NCI-H524 treated with DMSO at 0.1 percent for 48 hours (cell line): ENCODE measurements at places on chromosomes 1 and 21.

GRCh38 chr1:30662291-30662840 lies 61.0 kb downstream of the MATN1 start:
- DNase-seq: no peak

DNA sequence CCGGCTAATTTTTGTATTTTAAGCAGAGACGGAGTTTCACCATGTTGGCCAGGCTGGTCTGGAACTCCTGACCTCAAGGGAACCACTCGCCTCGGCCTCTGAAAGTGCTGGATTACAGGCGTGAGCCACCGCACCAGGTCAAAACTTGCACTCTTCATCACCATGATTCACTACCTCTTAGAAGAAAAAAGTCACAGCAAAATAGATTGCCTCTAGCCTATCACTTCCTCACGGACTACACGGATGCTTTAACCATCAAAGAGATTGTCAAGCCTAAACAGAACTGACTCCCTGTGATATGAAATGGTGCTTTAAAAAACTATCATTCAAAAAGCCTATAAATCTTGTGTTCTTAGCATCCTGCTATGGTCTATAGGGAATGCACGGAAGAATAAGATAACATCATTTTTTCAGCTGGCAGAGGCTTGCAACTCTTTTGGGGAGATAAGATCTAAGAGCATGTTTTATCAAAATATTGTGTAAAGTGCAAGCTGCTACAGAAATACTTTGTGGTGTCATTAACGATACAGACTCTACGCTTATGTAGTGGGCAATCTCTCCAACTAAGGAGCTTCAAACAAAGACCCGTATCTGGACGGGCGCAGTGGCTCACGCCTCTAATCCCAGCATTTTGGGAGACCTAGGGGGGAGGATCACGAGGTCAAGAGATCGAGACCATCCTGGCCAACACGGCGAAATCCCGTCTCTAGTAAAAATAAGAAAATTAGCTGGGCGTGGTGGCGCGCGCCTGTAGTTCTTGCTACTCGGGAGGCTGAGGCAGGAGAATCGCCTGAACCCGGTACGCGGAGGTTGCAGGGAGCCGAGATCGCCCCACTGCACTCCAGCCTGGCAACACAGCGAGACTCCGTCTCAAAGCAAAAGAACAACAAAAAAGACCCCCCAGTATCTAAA lies 966 bp downstream of the TFB2M start:
- no peak for DNase-seq

DNA sequence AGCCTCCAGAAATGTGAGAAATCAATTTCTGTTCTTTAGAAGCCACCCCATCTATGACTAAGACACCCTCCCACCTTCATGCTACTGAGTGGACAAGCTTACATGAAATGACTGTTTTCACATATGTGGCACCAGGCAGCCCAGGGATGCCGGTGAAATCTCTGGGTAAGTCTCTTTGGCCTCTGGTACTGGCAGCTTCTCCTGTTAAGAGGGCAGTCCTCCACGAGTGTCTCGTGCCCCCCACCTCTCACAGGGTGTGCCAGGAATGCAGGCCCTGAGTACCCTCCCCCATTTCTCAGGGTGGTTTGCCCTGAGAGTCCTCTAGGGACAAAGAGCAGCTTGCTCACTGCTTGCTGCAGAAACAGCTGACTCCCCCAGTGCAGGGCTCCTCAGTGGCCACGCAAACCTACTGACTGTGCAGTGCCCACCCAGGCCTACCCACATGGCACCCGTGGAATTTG lies 3.2 kb upstream of the PRXL2B start:
- DNase-seq: no peak

DNA sequence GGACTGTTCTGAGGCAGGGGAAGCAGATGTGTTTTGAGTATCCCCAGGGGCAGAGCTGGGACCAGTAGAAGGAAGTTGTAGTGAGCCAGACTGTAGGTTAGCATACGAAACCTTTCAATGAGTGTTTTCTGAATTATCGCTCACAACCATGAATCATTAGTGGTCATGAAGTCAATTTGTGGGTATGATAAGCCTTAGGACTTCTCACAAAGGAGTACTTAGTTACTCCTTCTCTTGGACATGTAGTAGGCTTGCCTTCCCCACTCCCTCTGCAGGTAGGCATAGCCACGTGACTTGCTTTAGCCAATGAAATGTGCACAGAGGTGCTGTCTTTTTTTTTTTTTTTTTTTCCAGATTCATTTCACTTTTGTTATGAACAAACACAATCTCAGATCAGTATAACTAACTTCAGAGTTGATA lies 23.9 kb upstream of the FAAH start:
- no peak for DNase-seq

DNA sequence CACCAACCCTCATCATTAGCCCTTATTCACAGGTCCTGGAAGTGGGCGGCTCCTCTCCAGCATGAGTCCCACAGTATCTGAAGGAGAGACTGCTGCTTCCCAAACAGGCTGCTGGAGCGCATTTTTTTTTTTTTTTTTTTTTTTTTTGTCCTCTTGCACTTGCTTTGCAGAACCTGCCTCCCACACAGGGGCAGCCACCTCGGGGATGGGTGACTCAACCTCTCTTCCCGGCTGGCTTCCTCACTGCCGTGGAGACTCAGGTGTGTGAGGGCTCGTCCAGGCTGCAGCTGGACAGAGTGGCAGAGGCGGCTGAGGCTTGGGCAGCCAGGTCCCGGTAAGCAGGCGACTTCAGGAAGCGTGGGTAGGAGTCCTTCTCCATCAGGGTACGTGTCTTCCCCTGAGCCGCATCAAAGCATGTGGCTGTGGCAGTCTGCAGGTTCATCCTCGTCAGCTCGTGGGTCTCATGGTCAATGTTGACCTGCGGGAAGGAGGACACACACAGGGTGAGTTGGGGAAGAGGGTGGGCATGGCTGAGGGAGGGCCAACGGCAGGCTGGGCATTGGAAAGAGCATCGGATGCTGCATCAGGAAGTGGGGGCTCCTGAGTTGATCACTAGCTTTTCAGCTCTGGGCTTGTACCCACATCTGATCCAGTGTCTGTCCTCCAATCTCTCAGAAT lies 4.0 kb downstream of the RGS16 start:
- DNase-seq: no peak

DNA sequence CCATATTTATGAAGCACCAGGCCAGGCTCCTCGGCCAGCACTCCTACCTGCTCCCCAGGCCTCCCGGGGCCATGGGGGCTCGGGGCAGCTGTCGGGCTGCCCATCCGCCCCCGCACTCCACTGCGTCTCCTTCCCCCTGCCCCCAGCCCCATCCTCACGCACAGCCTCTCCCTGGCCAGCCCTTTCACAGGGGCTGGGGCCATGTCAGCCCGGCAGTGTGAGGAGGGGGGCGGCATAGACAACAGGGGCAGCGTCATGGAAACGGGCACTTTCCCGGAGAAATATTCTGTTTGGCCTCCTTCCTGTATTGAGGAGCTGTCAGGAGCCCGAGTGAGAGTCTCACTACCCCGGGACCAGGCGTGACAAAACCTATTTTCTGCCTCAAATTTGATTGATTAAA lies 87.3 kb downstream of the CASZ1 start:
- DNase-seq: no peak

GRCh38 chr21:32214654-32215305 lies 64.1 kb downstream of the MIS18A start:
- no peak for DNase-seq

- DNase-seq: no peak
Measured at GRCh38 chr1:54247863-54248515, 48.0 kb downstream of the MRPL37 start.

- no peak for DNase-seq
Measured at GRCh38 chr1:93756657-93757056, 75.0 kb upstream of the BCAR3 start.
